ENCODE measurements at places on chromosomes 4 and X. TPM values are rescaled to one million over a fixed set of nuclear protein-coding genes. Genes with fewer than 3 reads are reported as not detected.

DNA sequence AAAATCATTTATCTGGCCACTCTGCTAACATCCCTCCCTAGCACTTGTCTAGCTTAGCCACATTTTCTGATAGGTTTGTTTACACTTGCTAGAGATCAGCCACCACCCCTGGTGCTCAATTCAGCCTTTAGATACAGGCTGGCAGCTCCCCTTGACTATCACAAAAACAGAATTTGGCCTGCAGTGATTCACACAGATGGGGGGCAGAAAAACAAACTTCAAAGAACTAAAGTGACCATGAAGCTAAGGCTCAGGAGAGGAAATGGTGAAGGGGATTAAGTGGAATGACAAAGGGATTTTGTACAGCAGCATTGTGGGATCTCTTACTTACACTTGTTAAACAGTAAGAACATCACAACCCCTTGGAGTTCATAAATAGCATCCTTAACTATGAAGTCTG lies 1718.0 kb upstream of the PCDH7 start:
- no peak for DNase-seq

DNA sequence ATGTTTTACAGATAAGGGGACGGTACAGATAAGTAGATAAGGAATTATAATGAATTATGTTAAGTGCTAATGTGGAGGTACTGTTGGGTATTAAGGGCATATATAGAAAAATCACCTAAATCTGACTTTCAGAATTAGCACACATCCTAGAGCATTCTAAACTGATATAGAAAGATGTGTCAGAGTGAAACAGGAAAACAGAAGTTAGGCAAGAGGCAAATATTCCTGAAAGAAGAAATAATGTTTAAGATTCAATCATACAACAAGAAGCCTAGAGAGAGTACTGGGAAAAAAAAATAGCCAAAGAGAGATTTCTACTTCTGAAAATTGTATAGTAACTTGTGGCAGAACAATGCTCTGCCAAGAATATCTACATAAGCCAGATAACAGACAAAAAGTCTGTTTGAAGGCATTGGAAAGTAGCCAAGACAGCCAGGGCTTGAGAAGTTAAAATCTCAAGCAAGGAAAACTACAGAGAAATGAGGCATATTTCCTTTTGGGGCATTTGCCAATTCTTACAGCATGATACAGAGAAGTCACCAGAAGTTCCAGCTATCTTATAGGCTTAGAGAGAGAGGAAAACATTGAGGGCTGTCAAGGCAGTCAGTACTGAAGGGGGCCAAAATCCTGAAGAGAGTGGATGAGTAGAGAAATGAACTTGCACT lies 646.0 kb downstream of the RPA4 start:
- no peak for DNase-seq

- DNase-seq = no peak
Measured at GRCh38 chr4:171847751-171848150, 34.5 kb downstream of the GALNTL6 start.

GRCh38 chrX:33307911-33308354 lies 96.6 kb upstream of the DMD start:
- DNase-seq = no peak

Gene TSPAN6
- total RNA-seq = not detected

GRCh38 chrX:133005042-133005441 lies 46.6 kb upstream of the HS6ST2 start:
- peak; percentile 1 for DNase-seq
